ENCODE measurements at places on chromosomes 5 and 9. TPM values are rescaled to one million over a fixed set of nuclear protein-coding genes. Genes with fewer than 3 reads are reported as not detected.

The FGD3 gene
- total RNA-seq = not detected

The SMIM33 gene
- total RNA-seq = not detected

The CATSPER3 gene
- not detected for total RNA-seq

The GRIA1 gene
- 0.22 TPM for total RNA-seq

The PPP3R2 gene
- not detected for total RNA-seq

The SLC34A3 gene
- total RNA-seq = not detected

The ENC1 gene
- total RNA-seq = 219 TPM

The NOXA1 gene
- total RNA-seq = 0.14 TPM

The LCN1 gene
- not detected for total RNA-seq

The NR6A1 gene
- 0.66 TPM for total RNA-seq

The FRMD3 gene
- total RNA-seq = under 0.01 TPM

The OR1J2 gene
- not detected for total RNA-seq

The HRCT1 gene
- total RNA-seq = not detected

The TAF11L10 gene
- not detected for total RNA-seq

The KIF24 gene
- 0.66 TPM for total RNA-seq

The ZNF883 gene
- under 0.01 TPM for total RNA-seq

The RNF183 gene
- not detected for total RNA-seq

The CDH10 gene
- not detected for total RNA-seq

The HABP4 gene
- total RNA-seq = 17.7 TPM

The PITX1 gene
- 76.3 TPM for total RNA-seq

The RGS3 gene
- total RNA-seq = 60.3 TPM

The PCDHB13 gene
- 0.29 TPM for total RNA-seq

The CHMP5 gene
- total RNA-seq = 61.8 TPM

The TAF1L gene
- under 0.01 TPM for total RNA-seq

The MRPL50 gene
- total RNA-seq = 6.3 TPM

The CCL21 gene
- total RNA-seq = not detected

The PCDHGA5 gene
- 1.5 TPM for total RNA-seq
